CD4-positive, alpha-beta T cell (primary cell): ENCODE measurements at places on chromosomes 4 and X. TPM values are rescaled to one million over a fixed set of nuclear protein-coding genes. Genes with fewer than 3 reads are reported as not detected.

The RNF175 gene
- 1.4 TPM for total RNA-seq

The MCF2 gene
- total RNA-seq, result 1.1 TPM

The NPY2R gene
- not detected for total RNA-seq

The CHRDL1 gene
- total RNA-seq, result not detected

The ITIH6 gene
- not detected for total RNA-seq

The APLN gene
- not detected for total RNA-seq

The CLDN22 gene
- not detected for total RNA-seq

The TEX13D gene
- not detected for total RNA-seq

GRCh38 chr4:110770353-110770752 is 147.5 kb upstream of the PITX2 start:
- H3K27ac ChIP-seq, result no peak overlapping the region
- no peak for DNase-seq

- H3K4me1 ChIP-seq, result no peaks in the 10 kb centered on the region
- no peaks in the 10 kb centered on the region for H3K27me3 ChIP-seq
- no peak overlapping the region for H3K4me3 ChIP-seq
- H3K36me3 ChIP-seq, result no peaks in the 10 kb centered on the region
- no peak overlapping the region for H3K27ac ChIP-seq
Measured at GRCh38 chr4:30847167-30847566, 127.0 kb downstream of the PCDH7 start.

DNA sequence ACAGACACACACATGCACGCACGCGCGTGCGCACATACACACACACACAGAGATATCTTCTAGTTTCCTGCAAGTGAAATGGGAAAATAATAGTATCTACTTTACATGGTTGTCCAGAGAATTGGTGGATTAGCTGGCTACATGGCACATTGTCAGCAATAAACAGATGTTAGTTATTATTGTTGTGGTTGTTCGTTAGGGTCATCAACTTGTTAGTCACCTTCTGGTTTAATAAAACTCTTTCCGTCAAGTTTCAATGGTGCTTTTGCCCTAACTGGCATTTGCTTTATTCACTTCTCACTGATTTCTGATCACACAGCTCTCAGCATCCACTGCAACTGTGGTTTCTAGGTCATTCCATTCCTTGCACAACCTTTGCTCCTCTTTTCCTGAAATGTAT is 25.4 kb upstream of the RASL11B start:
- no peak overlapping the region for H3K4me3 ChIP-seq
- H3K27me3 ChIP-seq, result peaks cover 3% of the 10 kb centered on the region
- no peaks in the 10 kb centered on the region for H3K36me3 ChIP-seq

DNA sequence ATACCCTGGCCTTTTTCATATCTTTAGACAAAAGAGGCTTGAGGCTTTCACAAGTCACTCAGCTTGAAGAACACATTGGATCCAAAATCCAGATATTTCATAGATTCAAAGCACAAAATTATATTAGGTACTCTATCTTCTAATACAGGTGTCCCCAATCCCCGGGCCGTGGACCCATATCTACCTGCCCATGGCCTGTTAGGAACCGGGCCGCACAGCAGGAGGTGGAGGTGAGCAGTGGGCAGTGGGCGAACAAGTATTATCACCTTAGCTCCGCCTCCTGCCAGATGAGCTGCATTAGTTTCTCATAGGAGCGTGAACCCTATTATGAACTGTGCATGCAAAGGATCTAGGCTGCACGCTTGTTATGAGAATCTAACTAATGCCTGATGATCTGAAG is 18.7 kb downstream of the YIPF7 start:
- H3K36me3 ChIP-seq, result no peaks in the 10 kb centered on the region
- H3K27ac ChIP-seq, result no peak overlapping the region
- no peaks in the 10 kb centered on the region for H3K4me1 ChIP-seq
- H3K27me3 ChIP-seq, result no peaks in the 10 kb centered on the region
- DNase-seq, result no peak
- no peak overlapping the region for H3K4me3 ChIP-seq

- H3K27me3 ChIP-seq, result no peaks in the 10 kb centered on the region
- no peak overlapping the region for H3K27ac ChIP-seq
- H3K4me1 ChIP-seq, result no peaks in the 10 kb centered on the region
- DNase-seq, result no peak
- H3K4me3 ChIP-seq, result no peak overlapping the region
Measured at GRCh38 chrX:107619885-107620322, 8.4 kb upstream of the PRPS1 start.

DNA sequence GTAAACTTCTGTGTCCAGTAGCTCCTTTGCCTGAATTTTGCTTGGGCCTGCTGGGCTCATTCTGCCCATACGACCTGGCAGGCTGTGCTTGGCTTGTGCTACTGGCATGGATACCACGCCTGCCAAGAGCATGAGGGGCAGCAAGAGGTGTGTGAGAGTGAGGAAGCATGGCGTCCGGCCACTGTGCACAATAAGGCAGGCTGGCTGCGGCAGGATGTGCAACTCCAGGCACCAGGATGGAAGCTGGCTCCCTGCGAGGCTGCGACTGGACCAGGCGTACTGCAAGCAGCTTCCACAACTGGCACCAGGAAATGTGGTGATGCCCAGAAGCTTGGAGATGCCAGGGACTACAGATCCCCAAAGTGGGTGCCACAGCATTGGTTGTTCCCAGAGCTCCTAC is 709.3 kb downstream of the PCDH18 start:
- no peak for DNase-seq
- no peak overlapping the region for H3K4me3 ChIP-seq
- no peaks in the 10 kb centered on the region for H3K36me3 ChIP-seq
- no peak overlapping the region for H3K27ac ChIP-seq

GRCh38 chr4:168880811-168881595 is 129.1 kb downstream of the CBR4 start:
- peaks cover 35% of the 10 kb centered on the region for H3K27me3 ChIP-seq
- H3K36me3 ChIP-seq, result no peaks in the 10 kb centered on the region
- no peak overlapping the region for H3K4me3 ChIP-seq
- H3K4me1 ChIP-seq, result no peaks in the 10 kb centered on the region
- no peak overlapping the region for H3K27ac ChIP-seq

DNA sequence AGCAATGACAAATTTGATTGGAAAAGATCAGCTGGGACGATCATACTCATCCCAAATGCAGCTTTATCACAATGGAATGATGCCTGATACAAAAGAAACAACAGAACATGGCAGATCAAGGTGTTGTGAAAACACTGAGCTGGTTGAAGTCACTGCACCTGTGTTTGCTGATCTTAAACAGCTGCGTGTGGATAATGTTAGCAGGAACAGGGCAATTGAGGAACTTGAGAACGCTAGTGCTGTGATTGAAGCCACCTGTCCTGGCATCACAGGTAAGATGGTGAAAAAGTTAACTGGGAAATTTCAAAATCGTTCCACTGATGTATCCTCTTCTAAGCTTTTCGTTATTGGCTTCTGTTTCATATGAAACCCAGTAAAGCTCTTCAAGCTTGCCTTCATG is 27.4 kb upstream of the SOD3 start:
- H3K4me1 ChIP-seq, result no peaks in the 10 kb centered on the region
- no peaks in the 10 kb centered on the region for H3K27me3 ChIP-seq
- H3K4me3 ChIP-seq, result no peak overlapping the region
- no peaks in the 10 kb centered on the region for H3K36me3 ChIP-seq
- H3K27ac ChIP-seq, result no peak overlapping the region

GRCh38 chr4:94636004-94636403 is 121.8 kb upstream of the BMPR1B start:
- no peak for DNase-seq
- no peak overlapping the region for H3K27ac ChIP-seq
- H3K27me3 ChIP-seq, result no peaks in the 10 kb centered on the region
- H3K4me1 ChIP-seq, result no peaks in the 10 kb centered on the region
- H3K4me3 ChIP-seq, result no peak overlapping the region
- no peaks in the 10 kb centered on the region for H3K36me3 ChIP-seq

DNA sequence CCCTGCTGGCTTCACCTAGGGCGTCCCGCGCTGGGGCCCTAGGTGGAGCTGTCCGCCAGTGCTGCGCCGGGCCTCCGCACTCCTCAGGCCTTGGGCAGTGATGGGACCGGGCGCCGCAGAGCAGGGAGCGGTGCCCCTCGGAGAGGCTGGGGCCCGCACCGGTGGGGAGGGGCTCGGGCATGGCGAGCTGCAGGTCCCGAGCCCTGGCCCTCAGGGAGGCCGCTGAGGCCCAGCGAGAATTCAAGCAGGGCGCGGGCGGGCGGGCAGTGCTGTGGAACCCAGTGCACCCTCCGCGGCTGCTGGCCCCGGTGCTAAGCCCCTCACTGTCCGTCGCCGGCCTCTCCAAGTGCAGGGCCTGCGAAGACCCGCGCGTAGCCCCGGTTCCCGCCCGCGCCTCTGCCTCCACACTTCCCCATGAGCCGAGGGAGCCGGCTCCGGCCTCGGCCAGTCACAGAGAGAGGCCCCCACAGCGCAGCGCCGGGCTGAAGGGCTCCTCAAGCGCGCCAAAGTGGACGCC is 565.1 kb upstream of the NDST4 start:
- no peak overlapping the region for H3K27ac ChIP-seq
- no peaks in the 10 kb centered on the region for H3K36me3 ChIP-seq
- H3K4me3 ChIP-seq, result no peak overlapping the region
- no peaks in the 10 kb centered on the region for H3K27me3 ChIP-seq
- H3K4me1 ChIP-seq, result no peaks in the 10 kb centered on the region

GRCh38 chr4:78298618-78299017 is 241.5 kb downstream of the FRAS1 start:
- no peaks in the 10 kb centered on the region for H3K36me3 ChIP-seq
- no peak overlapping the region for H3K27ac ChIP-seq
- DNase-seq, result no peak
- no peaks in the 10 kb centered on the region for H3K4me1 ChIP-seq
- H3K4me3 ChIP-seq, result no peak overlapping the region

- no peak for DNase-seq
- no peak overlapping the region for H3K27ac ChIP-seq
- H3K4me3 ChIP-seq, result no peak overlapping the region
- no peaks in the 10 kb centered on the region for H3K4me1 ChIP-seq
Measured at GRCh38 chrX:127259742-127260141, 440.2 kb downstream of the PRR32 start.

- H3K27ac ChIP-seq, result no peak overlapping the region
- DNase-seq, result no peak
- no peaks in the 10 kb centered on the region for H3K36me3 ChIP-seq
- no peaks in the 10 kb centered on the region for H3K27me3 ChIP-seq
Measured at GRCh38 chr4:148286012-148286411, 156.2 kb downstream of the NR3C2 start.
